H9 (cell line): ENCODE measurements at places on chromosomes 12 and 14. TPM values are rescaled to one million over a fixed set of nuclear protein-coding genes. Genes with fewer than 3 reads are reported as not detected.

The SLC5A8 gene
- 0.07 TPM in 2 replicates for total RNA-seq

The TMEM30B gene
- total RNA-seq: 11.8 and 12.2 TPM in 2 replicates

- DNase-seq: no peak
Measured at GRCh38 chr12:125276567-125276966, 211.3 kb downstream of the AACS start.

- no peak for DNase-seq
Measured at GRCh38 chr12:31710021-31710818, 18.6 kb downstream of the AMN1 start.

GRCh38 chr14:29548948-29549370 lies 378.7 kb downstream of the PRKD1 start:
- no peak for DNase-seq
